ENCODE measurements at places on chromosomes 2 and 18.

DNA sequence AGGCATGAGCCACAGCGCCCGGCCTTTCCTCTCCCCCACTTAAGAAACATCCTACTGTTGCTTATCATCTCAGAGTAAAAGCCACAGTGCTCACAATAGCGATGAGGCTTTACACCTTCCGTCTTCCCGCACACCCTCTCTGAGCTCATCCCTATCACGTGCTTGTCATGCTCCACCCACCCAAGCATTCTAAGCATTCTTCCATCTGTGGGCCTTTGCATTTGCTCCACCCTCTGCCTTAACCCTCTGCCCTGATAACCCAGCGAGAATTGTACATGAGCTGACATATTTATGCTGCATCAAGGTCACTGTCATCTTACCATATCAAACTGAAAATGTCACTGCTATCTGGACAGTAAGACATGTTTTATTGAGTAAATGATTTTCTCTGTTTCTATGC is 22.6 kb downstream of the FOXI3 start:
- no peak for DNase-seq

DNA sequence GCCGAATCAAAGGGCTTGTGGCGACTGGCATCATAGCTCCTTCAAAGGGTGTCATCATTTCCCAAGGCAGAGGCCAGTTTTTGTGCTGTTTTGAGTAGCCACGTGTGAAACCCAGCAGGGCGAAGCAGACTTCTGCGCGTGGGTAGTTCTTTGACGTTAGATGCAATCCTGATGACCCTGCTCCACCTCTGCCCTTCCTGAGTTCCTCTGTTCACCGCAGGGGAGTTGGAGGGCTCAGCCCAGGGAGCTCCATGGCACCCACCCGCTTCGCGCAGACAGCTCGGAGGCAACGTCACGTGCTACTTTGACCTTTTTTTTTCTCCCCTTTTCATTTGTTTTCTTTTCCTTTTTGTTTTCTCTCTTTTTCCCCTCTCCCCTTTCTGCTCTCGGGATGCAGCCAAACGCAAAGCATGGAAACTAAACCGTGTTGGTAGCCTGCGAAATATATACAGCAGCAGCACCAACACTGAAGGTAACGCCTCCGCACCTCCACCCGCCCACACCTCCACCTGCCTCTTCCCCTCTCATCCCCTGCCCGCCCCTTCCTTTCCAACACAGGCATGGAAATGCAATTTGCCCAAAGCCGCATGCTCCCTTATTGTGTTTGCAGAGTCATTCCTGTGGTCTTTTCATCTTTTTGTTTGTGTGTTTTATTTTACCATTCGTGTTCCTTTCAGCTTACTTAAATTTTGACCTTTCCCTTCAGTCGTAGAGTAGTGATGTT is 153.6 kb downstream of the GBX2 start:
- DNase-seq = no peak

DNA sequence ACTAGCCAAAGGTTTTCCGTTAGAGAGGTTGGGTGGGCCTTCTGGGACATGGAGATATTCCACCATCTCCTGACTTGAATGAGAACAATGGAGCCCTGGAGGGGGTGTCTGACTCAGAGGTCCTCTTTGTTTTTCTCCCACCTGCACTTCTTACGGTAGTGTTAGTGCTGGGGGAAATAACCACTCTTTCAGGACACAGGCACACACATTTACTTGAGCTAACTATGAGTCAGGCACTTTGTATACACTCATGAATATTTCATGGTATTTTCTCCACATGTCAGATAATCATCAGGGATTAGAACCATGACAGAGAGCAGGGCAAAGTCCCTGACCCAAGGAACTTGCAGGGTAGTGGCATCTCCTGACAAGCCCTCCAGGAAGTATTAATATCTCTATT is 439.1 kb downstream of the TSN start:
- DNase-seq = no peak

GRCh38 chr2:25115902-25116301 is 52.5 kb downstream of the POMC start:
- DNase-seq = no peak

DNA sequence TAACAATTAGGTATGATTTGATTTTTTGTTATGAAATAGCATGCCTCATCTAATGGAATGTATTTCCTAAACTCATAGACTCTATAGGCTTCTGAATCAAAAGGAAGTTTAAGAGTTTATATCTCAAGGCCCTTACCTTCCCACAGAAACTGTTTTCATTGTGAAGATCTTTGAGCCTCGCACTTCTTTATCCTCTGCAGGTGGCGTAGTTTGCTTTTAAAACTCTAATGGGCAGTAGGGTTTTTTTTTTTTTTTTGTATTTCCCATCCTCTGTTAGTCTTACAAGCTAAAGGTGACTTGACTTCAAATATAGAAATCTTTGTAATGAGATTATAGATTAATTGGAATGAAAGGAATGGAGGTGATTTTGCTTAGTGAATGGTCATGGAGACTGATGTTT is 28.3 kb downstream of the DYNC2LI1 start:
- no peak for DNase-seq

GRCh38 chr2:230205034-230205433 is 14.8 kb downstream of the SP110 start:
- DNase-seq = no peak

DNA sequence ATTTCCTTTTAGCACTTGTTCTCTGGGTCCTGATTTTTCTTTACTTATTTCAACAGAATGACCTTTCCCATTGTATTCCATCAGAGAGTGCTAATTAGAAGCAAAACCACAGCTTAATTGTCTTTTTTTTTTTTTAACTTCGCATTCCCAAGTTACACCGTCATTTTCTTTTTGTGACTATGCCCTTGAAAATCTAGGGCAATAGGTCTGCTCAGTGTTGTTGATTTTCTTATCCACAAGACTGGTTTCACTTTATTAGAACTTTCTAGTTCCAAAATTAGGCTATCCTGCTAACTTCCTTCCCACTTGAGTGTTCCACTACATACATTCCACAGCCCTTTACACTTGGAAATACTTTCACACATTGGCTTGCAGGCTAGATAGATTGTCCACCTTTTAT is 18.7 kb upstream of the ADAM17 start:
- no peak for DNase-seq

DNA sequence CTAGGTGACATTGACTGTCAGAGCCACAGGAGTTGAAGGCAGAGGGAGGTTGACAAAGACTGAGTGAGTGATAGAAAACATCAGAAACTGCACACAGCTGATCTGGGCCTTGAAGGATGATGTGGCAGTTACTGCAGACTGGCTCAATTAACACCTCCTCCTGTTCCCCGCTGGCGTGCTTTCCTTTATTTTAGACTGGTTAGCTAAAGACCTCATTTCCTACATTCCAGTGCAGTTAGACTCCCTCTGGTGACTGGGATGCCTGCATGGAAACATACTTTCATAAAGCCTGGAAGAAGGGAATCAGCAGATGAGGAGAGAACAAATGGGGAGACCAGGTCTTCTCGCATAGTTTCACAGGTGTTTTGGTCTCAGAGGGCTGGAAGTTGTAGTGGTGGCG is 7.1 kb downstream of the TPGS2 start:
- DNase-seq = no peak

DNA sequence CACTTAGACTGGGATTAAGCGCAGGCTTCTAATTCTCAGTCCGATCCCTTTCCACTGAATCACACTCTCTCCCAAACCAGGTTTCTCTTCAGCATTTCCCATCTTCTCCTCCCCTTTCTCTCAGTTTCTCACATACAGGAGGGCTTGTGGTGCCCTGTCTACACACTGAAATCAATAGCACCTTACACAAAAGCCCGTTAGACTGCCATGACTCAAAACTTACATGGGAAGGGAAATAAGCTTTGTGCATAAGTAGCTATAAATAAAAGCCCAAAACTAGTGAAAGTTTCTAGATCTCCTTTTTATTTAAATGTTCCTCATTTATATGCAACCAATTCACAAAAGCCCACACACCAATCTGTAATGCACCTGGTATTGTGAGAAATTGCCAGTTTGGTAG is 318.4 kb downstream of the TXNL1 start:
- DNase-seq = no peak

- no peak for DNase-seq
Observed at GRCh38 chr2:57097855-57098254, 914.1 kb downstream of the CCDC85A start.

- DNase-seq = no peak
Observed at GRCh38 chr18:6055711-6056110, 160.4 kb upstream of the TMEM200C start.

DNA sequence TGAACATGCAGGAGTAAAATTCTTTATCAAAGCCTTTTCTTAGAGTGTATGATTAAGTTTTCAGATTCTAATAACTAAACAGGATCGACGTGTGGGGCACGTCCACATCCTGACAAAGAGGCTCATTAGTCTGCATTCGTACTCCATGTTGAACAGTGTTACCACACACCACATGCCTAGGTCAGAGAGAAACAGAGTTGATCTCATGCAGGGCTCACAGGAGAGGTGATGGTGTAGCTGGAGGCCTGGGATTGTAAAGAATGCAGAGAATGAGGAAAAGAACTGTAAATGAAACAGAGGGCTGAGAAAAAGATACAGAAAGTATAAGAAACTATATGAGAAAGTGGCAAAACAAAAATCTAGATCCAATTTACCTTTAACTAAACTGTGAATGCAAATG is 632.5 kb downstream of the BCL11A start:
- DNase-seq = no peak

- DNase-seq = no peak
Observed at GRCh38 chr2:29097569-29097968, 17.6 kb upstream of the CLIP4 start.

DNA sequence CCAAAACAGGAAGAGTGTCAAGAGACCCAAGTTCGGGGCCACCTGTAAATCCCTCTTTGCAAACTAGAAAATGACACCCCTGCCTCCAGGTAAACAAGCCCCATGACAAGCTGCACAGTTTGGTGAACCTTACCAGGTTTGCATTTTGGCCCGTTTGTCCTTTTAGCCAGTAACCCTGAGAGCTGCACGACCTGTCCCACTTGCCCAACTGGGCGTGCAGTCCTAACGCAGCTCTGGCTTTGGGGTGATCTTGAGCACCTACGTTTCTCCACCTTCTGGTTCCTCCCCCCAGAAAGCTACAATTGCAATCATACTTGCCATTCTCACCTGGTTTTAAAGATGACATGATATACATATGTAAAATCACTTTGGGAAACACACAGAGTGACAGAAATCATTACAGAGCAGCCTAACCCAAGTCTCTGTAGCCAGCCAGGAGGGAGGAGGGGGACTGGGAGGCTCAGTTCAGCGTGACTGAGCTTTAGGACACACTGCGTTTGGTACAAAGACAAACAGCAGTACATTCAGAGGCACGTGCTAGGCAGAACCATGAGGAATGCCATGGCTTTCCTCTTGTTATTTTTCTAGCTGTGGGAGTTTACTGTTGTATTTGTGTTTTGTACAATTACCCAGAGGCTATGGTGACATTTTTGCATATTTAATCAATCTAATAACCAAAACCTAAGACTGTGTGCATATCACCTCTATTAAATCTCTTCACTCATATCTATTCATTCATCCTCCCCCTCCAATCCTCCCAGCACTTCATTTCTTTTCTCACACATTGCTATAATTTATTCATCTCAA is 304.0 kb downstream of the IRS1 start:
- no peak for DNase-seq

GRCh38 chr2:68196120-68196716 is 38.5 kb downstream of the PNO1 start:
- no peak for DNase-seq
